ENCODE measurements at places on chromosomes 13 and 19.

DNA sequence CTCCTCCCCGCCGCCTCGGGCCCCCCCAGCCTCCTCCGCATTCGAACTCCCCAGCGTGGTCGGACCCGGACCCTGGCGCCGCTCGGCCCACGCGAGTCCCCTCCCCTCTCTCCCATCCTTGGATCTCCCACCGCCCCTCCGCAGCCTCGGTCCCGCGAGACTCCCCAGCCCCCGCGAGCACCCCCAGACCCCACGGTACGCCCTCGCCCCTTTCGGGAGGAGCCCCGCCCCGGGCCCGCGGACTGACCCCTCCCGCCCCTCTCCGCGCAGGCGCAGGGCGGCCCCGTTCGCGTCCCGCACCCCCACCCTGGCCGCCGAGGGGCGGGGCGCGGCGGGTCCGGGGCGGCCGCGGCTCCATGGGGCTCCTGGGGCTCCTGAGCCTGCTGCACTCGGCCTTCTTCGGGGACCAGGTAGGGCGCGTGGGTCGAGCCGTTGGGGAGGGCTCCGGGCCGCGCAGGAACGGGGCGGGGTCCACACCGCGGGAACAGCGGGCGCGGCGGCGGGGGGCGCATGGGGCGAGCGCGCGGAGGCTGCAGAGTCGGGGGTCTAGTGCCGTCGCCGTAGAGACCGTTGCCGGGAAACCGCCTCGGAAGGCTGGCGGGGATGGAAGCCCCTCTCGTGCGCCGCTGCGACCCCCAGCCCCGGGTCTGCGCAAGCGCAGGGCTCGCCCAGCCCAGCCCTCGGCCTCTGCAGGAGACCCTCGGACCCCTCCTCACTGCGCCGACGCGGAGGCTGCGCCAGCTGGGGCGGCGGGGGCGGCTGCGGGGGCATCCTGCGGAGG lies 3.8 kb upstream of the APC2 start:
- H3K27me3 ChIP-seq: peaks cover 65% of the 10 kb centered on the region
- H3K36me3 ChIP-seq: peaks cover 17% of the 10 kb centered on the region
- no peak for DNase-seq
- H3K4me3 ChIP-seq: no peak overlapping the region

DNA sequence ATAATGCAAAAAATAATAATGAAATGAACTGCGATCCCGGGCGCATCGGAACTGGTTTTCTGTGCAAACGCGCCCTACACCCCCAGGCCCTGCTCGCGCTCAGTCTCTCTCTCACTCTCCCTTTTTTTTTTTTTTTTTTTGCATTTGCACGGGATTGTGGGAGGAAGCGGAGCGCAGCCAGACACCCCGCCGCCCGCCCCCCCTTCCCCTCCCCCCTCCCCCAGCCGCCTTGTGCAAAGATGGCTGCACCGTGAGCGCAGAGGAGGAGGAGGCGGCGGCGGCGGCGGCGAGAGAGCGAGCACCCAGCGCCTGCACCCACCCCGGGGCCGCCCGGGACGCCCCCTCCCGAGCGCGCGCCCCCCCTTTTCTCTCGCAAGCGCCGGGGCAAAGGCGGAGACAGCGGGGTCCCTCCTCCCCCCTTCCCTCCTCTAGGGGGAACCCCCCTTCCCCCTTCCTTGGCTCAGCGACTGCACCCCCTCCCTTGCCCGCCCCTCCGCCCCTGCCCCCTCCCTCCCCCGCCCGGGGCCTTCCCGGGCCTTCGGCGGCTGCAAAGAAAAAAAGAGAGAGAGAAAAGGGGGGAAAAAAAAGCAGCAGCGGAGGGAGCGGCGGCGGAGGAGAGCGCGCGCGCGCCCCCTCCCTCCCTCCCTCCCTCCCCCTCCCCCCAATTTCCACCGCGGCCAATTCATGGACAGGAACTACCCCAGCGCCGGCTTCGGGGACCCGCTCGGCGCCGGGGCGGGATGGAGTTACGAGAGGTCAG lies at the start of gene PRR12:
Gene PRR12, plus strand, starts transcription at position 212 of the 760 bp plus-strand sequence. Its CDS starts 473 bp downstream, at position 685.
- peaks cover 32% of the 10 kb centered on the region for H3K27me3 ChIP-seq
- H3K4me3 ChIP-seq: peak within 1 kb of the TSS; percentile 91
- peaks cover 40% of the 10 kb centered on the region for H3K4me1 ChIP-seq
- H3K27ac ChIP-seq: peak within 1 kb of the TSS; percentile 96
- peaks cover 13% of the 10 kb centered on the region for H3K36me3 ChIP-seq

GRCh38 chr19:45508417-45508860 lies 1.2 kb downstream of the VASP start:
- DNase-seq: peak; percentile 62
- peaks cover 23% of the 10 kb centered on the region for H3K36me3 ChIP-seq
- peaks cover 60% of the 10 kb centered on the region for H3K4me1 ChIP-seq

DNA sequence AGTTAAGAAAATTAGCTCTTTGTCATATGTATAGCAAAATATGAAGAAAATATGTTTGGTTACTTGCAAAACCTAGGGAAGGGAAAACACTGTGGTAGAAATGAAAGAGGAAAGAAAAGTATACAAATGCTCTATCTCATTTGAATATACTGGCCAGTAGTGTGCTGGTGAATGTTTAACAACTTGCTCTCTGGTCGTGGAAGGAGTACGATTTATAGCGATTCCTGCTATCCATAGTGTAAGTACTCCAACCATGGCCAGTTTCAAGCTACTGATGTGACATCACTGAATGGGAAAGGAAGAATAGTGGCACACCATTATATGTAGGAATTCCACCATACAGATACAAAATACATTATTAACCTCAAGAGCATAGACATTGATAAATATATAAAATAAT lies 9.3 kb downstream of the BORA start:
- no peak for DNase-seq
- H3K4me1 ChIP-seq: peaks cover 14% of the 10 kb centered on the region
- H3K27me3 ChIP-seq: no peaks in the 10 kb centered on the region
- H3K36me3 ChIP-seq: peaks cover 52% of the 10 kb centered on the region
- H3K4me3 ChIP-seq: no peak overlapping the region
- no peak overlapping the region for H3K27ac ChIP-seq

DNA sequence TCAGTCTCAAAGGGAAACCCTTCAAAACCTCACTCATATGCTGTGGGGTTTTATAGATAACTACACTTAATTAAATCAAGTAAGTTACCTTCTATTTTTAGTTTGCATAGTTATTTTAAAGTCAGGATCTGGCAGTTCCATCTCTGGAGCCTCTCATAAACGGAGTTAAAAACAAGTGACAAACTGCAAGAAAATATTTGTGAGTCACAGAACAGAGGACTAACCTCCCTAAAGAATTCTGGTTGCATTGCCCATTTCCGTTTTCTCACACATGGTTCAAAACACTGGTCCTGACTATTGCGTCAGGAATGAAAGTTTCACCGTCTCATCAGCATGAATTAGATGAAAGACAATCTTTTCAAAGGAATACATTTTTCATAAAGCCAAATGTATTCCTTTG lies 10.6 kb downstream of the RXFP2 start:
- no peak overlapping the region for H3K27ac ChIP-seq
- H3K36me3 ChIP-seq: no peaks in the 10 kb centered on the region
- H3K27me3 ChIP-seq: peaks cover 6% of the 10 kb centered on the region
- H3K4me1 ChIP-seq: no peaks in the 10 kb centered on the region
- no peak for DNase-seq

Data from activated naive CD4-positive, alpha-beta T cell treated with anti-CD3 and anti-CD28 coated beads, Interleukin-2, amount 10 ng/mL, durations not matched to agents 7 days and 5 days (primary cell).